A549 treated with RU486 at 1 μM for 4 hours (cell line): ENCODE measurements at places on chromosomes 2 and 18. TPM values are rescaled to one million over a fixed set of nuclear protein-coding genes. Genes with fewer than 3 reads are reported as not detected.

TUBA3E gene
- total RNA-seq: not detected in 5 replicates

NEU4 gene
- 0.13 to 0.34 TPM (median 0.18 TPM) in 4 of 5 replicates, not detected in the other for total RNA-seq

CD207 gene
- not detected in 5 replicates for total RNA-seq

SOWAHC gene
- 8.4 to 18.4 TPM (median 17.2 TPM) in 5 replicates for total RNA-seq

EIPR1 gene
- total RNA-seq: 40.3 to 43.2 TPM (median 42.0 TPM) in 5 replicates

RBKS gene
- total RNA-seq: 6.0 to 8.9 TPM (median 8.0 TPM) in 5 replicates

IL1F10 gene
- total RNA-seq: not detected in 5 replicates
